ENCODE measurements at places on chromosomes 2 and 18. TPM values are rescaled to one million over a fixed set of nuclear protein-coding genes. Genes with fewer than 3 reads are reported as not detected.

ABCB11 gene
- not detected for total RNA-seq

TMEM37 gene
- total RNA-seq, result 0.44 TPM

CFLAR gene
- total RNA-seq, result 222 TPM

MBD2 gene
- 108 TPM for total RNA-seq

DNA sequence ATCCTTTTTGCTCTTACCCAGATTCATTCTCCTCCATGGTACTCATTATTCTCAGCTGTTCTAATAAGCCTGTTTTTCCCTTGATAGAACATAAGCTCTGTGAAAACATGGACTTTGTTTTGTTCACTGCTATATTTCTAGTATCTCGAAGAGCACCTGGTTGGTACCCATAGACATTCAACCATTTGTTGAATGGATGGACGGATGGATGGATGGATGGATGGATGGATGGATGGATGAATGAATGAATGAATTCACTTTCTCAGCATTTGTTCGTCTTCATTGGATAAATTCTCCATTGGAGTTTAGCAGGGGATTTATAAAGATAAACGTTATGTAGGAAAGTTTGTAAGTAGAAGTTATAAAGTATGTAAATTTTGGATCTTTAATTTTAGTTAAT is 2.9 kb downstream of the FAM171B start:
- DNase-seq, result no peak
- peaks cover 4% of the 10 kb centered on the region for H3K4me1 ChIP-seq
- peaks cover 10% of the 10 kb centered on the region for H3K27me3 ChIP-seq
- no peak overlapping the region for H3K4me3 ChIP-seq
- no peaks in the 10 kb centered on the region for H3K36me3 ChIP-seq

DNA sequence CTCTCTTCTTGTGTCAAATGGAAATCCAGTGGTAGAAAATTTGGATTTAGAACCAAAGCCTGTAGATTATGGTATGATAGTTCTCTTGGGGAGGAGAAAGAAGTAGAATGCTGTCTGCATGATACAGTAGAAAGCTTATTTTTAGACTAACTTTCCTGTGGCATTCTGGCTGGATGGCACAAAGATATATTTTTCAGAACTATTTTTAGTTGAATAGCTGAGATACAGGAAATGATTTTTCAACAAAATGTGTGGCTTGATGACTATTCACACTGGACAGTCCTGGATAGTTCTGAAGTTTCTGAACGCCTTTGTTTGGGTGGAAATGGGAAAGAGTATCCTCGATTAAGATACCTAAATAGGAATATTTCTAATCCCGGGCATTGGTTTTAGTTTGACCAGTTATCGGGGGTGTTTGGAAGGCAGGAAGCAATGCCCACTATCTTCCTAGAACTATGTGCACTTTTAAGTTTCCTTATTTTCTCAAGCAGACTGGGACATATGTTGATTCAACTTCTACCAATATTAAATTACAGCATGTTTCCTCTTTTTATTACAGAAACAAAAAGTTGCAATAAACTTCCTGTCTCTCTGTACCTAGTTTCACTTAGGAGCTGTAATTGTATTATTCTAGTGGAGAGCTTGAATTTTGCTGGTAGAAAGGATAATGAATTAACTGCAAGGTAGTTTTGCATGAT is 32.1 kb downstream of the GDF7 start:
- DNase-seq, result no peak
- H3K36me3 ChIP-seq, result no peaks in the 10 kb centered on the region
- H3K27ac ChIP-seq, result no peak overlapping the region
- no peak overlapping the region for H3K4me3 ChIP-seq
- no peaks in the 10 kb centered on the region for H3K27me3 ChIP-seq

GRCh38 chr18:60649842-60650536 is 277.4 kb upstream of the MC4R start:
- no peak for DNase-seq
- H3K27ac ChIP-seq, result no peak overlapping the region
- H3K4me3 ChIP-seq, result no peak overlapping the region
- no peaks in the 10 kb centered on the region for H3K4me1 ChIP-seq
- H3K27me3 ChIP-seq, result no peaks in the 10 kb centered on the region

- no peak overlapping the region for H3K4me3 ChIP-seq
- no peaks in the 10 kb centered on the region for H3K4me1 ChIP-seq
- no peak for DNase-seq
- H3K27ac ChIP-seq, result no peak overlapping the region
- no peaks in the 10 kb centered on the region for H3K36me3 ChIP-seq
- H3K27me3 ChIP-seq, result no peaks in the 10 kb centered on the region
Measured at GRCh38 chr18:36758623-36759022, 70.2 kb downstream of the TPGS2 start.

GRCh38 chr2:170122883-170123547 is 54.9 kb upstream of the MYO3B start:
- no peak overlapping the region for H3K4me3 ChIP-seq
- H3K27ac ChIP-seq, result no peak overlapping the region
- H3K36me3 ChIP-seq, result no peaks in the 10 kb centered on the region
- no peaks in the 10 kb centered on the region for H3K4me1 ChIP-seq
- no peak for DNase-seq

DNA sequence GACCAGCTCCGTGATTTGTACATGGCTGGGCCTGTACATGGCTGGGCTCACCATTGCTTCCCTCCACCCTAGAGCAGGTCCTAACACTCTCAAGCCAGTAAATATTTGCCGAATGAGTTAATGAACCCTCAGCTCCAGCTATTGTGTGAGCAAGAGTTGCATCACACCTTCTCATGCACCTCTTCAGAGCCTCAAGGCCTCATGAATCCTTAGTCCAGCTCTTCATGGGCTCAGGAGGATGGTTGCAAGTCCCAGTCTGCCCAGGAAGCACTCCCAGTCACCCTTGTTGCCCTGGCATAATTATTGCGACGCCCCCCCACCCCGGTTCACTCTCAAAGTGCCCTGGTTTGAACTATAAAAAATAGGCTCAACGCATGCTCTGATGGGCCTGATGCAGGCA is 30.1 kb upstream of the GNAL start:
- DNase-seq, result no peak
- no peaks in the 10 kb centered on the region for H3K36me3 ChIP-seq
- H3K4me3 ChIP-seq, result no peak overlapping the region
- no peaks in the 10 kb centered on the region for H3K27me3 ChIP-seq

DNA sequence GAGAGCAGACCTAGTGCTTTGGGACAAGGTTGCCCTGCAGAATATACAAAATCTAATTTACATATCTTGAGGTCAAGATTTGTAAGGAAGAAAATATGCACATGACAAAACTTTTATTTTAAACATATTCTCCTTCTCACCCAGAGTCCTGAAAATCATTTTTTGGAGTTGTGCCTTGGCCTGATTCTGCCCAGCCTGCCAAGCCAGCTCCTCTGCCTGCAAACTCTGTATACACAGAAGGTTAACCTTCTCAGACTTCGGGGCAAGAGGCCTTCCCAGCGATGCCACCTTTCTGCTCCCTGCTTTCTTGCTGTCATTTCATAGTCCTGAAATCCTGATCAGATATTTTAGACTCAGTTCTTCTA is 95.8 kb upstream of the CAVIN2 start:
- no peaks in the 10 kb centered on the region for H3K36me3 ChIP-seq
- no peak overlapping the region for H3K27ac ChIP-seq
- H3K4me3 ChIP-seq, result no peak overlapping the region
- H3K27me3 ChIP-seq, result no peaks in the 10 kb centered on the region
- H3K4me1 ChIP-seq, result no peaks in the 10 kb centered on the region

DNA sequence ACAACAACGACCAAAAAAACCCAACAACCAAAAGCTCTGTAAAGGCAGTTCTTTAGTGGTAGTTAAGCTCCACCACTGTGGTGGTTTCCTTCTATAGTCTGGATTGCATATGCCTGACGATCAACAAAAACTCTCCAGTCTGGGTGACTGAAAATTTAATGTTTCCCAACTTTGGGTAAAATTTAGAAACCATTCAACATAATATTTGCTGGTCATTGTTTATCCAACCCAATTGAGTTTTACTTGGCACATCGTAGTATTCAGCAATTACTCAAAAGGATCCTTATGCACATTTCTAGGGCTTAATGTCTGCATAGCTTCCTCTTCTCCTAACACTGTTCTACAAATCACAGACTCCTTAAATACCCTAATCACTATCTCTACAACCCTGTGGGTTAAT is 1080.2 kb upstream of the NRXN1 start:
- no peak for DNase-seq
- no peaks in the 10 kb centered on the region for H3K36me3 ChIP-seq
- H3K27ac ChIP-seq, result no peak overlapping the region
- no peaks in the 10 kb centered on the region for H3K4me1 ChIP-seq
- H3K4me3 ChIP-seq, result no peak overlapping the region
- H3K27me3 ChIP-seq, result no peaks in the 10 kb centered on the region

Measured in CD4-positive, alpha-beta memory T cell (primary cell).